ENCODE measurements at places on chromosomes 2 and 18.

GRCh38 chr2:227576110-227576509, 22.6 kb upstream of the SCYGR2 start:
- DNase-seq: no peak

DNA sequence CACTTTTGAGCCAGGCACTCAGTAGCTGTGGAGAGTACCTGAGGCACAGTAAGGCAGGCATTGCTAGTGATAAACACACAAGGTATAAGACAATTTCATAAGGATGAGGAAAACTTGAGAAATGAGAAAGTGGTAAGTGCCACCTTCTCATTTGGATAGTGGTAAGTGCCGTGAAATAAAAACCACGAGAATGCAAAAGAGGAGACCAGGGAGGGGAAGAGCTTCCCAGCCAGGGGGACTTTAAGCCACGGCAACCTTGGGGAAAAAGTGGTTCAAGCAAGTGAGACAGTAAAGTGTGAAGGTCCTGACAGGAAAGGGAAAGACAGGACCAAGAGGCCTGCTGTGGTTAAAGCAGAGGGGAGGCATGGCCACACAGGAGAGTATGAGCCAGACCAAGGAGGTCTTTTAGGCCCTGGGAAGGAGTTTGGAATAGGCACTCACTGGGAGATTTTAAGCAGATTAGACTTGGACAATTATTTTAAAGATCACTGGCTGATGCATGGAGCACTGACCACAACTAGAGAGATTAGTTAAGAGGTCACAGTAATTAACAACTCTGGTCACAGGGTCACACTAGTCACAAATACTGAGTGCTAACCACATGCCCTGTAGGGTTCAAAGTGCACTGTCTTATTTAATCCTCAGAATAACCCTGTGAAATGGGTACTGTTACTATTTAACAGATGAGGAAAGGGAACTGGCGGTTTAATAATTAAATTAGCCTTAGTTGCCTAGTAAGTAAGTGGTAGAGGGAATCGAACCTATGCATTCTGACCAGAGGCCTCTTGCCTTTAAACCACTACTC, 50.1 kb downstream of the THOC1 start:
- no peak for DNase-seq

DNA sequence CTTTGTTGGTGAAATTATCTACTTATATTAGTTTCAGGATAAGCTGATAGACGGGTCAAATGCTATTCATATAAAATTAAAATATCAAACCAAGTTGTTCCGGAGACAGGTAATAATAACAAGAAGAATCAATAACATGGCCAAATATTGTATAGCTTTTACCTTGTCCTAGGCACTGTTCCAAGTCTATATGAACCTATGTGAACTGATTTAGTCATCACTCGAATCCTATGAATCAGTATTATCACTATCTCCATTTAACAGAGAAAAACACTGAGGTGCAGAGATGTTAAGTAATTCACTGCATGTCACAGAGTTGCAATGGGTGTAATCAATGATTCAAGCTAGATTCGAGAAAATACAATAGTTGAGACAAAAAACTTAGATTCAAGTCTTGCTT, 40.0 kb upstream of the TRIB2 start:
- DNase-seq: no peak

GRCh38 chr18:79457652-79458051, 61.9 kb downstream of the NFATC1 start:
- no peak for DNase-seq

GRCh38 chr2:156649596-156649995, 213.4 kb downstream of the GPD2 start:
- peak; percentile 70 for DNase-seq
